ENCODE measurements at places on chromosomes 3 and 15.

DNA sequence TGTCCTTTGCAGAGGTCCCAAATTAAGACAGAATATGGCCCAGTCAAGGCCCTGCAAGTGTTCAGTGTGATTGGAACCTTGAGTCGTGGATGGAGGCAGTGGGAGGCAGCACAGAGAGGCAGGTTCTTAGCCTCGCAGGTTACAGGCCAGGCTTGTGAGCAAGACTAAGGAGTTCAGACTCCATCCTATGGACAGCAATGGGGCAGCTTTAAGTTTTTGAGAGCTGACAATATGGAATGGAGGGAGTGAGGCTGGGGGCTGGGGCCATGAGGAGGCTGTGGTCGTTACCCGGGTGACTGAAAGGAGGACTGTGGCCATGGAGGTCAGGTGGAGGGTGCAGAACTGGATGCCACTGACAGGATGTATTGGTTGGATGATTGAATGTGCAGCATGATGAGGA is 74.1 kb upstream of the PRR23C start:
- no peak for DNase-seq

DNA sequence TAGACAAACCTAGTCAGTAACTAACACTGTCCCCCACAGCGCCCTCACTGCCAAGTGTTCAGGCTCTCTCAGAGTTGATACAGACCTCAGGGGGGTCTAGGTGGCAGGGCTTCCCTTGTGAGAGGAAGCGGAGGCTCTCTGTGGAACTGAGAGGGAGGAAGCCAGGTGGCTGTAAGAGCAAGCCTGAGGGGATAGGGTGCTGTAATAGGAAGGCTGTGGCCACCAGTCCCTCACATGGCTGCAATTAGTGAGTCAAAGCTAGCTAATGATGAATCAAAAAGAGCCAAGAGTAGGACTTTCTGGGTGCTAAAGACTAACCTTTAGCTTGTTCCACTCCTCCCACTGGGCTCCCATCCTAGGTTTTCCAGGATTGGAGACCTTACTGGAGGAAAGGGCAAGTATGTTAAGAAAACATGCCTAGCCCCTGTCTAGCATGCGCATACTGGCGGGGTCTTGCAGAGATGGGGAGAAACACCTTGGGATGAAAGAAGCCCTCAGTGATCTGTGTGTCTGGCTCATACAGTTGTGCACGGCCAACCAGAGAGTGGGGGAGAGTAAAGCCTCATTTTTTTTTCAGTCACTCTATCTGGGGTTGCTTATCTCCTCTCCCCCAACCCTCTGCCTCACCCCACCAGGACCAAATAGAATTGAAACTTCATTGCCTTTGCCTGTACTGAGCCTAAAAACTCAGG is 13.3 kb upstream of the SOX2 start:
- DNase-seq = no peak

DNA sequence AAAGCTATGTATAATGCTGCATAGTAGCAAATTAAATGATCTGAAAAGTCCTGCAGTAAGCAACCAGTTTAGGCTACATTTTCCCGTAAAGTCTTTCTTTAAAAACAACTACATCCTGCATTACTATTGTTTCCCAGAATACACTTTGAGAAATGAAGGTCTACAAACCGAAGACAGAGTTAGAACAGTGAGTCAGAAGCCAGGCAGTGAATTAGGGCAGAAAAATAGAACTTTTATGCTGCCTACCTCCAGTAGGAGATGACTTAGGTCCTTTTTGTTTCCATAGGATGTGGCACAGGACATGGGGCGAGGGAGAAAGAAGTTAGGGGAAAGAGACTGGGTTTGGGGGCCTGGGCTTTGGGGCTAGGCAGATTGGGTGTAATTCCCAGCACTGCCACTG is 127.3 kb downstream of the PPM1L start:
- no peak for DNase-seq

GRCh38 chr15:25406261-25406660 is 32.6 kb downstream of the UBE3A start:
- no peak for DNase-seq

GRCh38 chr15:34679291-34679690 is 75.5 kb downstream of the GJD2 start:
- no peak for DNase-seq

DNA sequence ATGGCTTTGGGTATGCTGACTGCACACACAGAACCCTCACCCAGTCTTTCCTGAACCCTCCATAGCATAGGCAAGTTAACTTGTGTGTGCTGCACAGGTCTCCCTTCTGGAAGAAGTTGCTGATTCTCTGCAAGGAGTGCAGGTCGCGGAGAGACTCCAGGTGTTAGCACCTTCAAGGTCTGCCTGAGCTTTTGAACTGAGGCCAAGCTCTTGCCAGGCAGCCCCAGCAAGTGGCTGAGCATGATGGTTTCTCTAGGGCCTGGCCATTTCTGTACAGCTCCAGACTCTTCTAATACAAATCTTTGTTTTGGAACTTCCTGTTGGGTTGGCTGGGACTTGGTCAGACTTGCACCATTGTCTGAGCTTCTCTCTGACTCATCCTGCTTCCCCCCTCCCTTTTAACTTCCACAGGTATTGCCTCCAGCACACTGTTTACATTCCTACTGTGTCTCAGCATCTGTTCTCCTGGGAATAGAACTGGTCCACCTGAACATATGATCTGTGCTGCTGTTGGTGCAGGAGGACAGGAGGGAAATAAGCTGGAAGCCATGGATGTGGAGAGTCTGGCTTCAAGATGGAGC is 53.3 kb downstream of the KY start:
- no peak for DNase-seq

DNA sequence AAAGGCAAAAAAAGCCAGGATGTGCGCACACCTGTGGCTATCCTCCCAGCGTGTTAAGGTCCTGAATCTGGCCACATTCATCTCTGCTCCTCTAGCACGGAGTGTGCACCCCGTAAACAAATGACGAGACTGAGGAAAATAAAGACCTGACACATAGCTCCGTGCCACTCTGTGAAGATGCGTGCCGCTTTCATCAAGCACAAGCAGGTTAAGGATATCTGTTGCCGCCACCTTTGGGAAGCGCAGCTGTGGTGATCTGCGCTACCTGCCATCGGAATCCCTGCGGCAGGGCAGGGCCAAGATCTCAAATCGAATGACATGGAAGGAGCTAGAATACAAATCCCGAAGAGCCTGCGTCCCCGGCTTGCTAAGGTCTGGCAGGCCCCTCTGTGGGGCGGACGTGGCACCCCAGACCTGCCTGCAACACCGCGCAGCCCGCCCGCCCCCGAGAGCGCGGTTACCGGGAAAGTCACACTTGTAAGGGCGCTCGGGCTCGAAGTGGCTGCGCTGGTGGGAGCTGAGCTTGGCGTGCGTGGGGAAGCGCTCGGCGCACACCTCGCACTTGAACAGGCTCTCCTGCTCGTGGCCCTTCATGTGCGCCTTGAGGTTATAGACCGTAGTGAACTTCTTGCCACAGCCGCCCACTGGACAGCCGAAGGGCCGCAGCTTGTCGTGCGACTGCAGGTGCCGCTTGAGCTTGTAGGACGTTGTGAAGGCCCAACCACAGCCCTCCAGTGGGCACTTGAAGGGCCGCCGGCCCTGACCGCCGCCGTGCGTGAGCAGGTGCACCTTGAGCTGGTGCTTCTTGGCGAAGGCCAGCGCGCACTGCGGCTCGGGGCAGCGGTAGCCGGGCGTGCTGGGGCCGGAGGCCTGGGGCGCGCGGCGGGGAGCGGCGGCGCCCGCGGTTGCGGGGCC is 936 bp downstream of the ZXDC start:
- DNase-seq = peak; percentile 59

GRCh38 chr3:192745150-192745549 is 17.8 kb upstream of the FGF12 start:
- DNase-seq = no peak

- DNase-seq = no peak
Measured at GRCh38 chr3:52373676-52374075, 57.6 kb downstream of the DNAH1 start.

GRCh38 chr15:94503293-94503692 is 271.9 kb downstream of the MCTP2 start:
- no peak for DNase-seq

DNA sequence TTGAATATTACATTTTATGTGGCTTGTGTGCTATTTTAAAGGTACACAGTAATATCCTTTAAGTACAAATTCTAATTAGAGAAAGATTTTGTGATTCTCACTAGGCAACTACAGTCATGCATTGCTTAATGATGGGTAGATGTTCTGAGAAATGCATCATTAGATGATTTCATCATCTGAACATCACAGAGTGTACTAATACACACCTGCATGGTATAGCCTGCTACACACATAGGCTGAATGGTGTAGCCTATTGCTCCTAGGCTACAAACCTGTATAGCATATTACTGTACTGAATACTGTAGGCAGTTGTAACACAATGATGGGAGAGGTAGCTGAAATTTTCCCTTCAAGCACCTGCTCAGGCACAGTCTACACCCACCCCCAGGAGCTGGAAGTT is 217.4 kb upstream of the EOMES start:
- DNase-seq = no peak

DNA sequence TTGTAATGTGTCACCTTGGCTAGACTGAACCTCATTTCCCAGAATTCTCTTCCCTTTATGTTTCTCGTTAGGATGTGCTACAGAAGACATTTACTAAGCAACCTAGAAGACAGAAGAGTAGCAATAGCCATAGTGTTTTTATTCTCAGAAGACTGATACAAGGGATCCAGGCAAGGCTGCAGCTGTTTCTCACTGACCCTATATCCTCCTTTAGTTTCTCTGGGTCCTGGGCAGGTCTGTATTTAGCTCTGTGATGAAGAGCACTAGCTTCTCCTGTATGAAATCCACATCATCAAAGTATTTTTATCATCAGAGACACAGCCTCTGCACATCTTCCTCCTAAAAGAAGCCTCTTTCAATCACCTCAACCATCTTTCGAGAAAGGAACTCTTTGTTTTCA is 72.5 kb downstream of the SUMF1 start:
- DNase-seq = no peak
